Peyer's patch (tissue), 4 donors: ENCODE measurements at places on chromosomes 11 and 22.

GRCh38 chr11:59187035-59187434, 15.1 kb downstream of the DTX4 start:
- no peak for DNase-seq

DNA sequence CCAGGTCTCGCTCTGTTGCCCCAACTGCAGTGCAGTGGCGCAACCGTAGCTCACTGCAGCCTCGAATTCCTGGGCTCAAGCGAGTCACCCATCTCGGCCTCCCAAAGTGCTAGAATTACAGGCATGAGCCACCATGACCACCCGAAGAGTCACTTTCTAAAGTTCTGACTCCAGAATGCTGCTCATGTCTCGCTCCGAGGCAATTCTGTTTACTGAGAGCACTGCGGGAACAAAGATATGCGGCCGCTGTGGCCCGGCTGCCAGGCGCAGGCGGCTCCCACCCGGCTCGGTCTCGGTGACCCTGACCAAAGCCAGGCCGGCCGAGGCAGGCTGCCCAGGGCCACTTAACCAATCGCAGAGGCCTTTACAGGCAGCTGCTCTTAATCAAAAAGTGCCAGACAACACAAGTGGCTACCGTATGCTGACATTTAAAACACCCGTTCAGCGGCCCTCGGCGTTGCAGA, 78.7 kb downstream of the PHF21B start:
- no peak for DNase-seq

- no peak for DNase-seq
Measured at GRCh38 chr11:64643256-64643881, 52.3 kb downstream of the SLC22A12 start.

DNA sequence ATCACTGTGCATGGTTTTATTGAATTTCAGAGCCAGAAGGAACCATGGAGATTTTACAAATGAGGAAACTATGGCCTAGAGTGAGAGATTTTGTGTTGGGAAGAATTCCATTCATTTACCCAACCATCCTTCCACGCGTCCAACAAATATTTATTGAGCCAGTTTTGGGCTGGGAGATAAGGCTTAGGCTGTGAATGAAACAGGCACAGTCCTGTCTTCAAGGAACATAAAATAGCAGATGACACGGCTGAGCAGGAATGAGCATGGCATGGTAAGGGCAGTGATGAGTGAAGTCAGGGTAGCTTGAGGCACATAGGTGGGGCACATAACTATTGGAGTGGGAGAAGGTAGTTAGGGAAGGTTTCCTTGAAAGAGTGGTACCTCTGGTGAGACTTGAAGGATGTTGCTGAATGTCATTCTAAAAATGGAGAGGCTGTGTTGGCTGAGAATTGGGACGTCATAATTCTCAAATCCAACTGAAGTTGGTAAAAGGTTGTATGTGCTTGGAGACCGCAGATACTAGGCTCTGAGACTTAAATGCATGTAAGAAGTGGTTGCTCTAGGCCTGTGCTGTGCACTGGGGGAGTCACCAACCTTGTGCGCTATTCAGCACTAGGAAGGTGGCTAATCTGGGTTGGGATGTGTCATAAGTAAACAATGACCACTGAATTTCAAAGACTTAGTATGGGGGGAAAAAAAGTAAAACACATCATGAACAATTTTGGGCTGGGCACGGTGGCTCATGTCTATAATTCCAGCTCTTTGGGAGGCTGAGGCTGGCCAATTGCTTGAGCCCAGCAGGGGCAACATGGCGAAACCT, 51.9 kb downstream of the TEAD1 start:
- DNase-seq = no peak

- DNase-seq = no peak
Measured at GRCh38 chr11:545171-545570, 7.8 kb downstream of the LRRC56 start.

DNA sequence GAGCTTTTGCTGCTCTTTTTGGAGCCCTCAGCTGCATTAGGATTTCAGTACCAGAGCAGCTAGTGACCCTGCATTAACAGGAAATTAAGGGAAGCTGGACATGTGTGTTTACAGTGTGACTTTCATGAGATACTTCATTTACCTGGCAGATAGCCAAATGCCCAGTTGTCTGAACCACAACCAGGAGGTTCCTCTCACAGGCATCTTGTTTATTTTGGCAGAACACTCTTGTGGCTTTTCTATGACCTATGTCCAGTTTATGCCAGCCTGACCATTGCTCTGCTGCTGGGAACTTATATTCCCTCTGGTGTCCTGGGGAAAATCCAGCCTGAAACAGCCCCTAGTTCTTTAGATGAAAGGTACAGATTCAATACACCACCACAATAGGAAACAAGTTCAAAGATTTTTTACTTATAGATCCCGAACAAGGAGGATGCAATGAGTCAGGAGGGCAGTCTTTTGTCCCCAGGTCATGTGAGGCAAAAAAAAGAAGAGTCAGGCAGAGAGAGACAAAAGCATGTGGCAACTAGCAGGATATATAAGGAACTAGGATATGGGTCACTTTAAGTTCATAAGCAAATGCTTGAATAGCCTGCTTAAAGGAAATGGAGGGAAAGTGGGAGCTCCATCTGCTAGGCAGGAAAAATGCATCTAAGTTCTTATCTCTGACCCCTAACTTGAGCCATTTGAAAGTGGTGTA, 379.3 kb downstream of the INSC start:
- DNase-seq = no peak

- DNase-seq = no peak
Measured at GRCh38 chr11:12826441-12826840, 152.2 kb downstream of the TEAD1 start.
